ENCODE measurements at places on chromosomes 5 and 9.

GRCh38 chr5:6822556-6823343 is 109.5 kb downstream of the TENT4A start:
- no peak for DNase-seq

- no peak for DNase-seq
These were observed 50.4 kb downstream of the CERT1 start for GRCh38 chr5:75460942-75461610.

- no peak for DNase-seq
These were observed 79.8 kb downstream of the MUSK start for GRCh38 chr9:110748251-110748893.

GRCh38 chr5:138874771-138875551 is at the start of gene LRRTM2:
Gene LRRTM2 (minus strand): TSS chr5:138875335. CDS start chr5:138874911, 424 bp downstream.
- no peak for DNase-seq

DNA sequence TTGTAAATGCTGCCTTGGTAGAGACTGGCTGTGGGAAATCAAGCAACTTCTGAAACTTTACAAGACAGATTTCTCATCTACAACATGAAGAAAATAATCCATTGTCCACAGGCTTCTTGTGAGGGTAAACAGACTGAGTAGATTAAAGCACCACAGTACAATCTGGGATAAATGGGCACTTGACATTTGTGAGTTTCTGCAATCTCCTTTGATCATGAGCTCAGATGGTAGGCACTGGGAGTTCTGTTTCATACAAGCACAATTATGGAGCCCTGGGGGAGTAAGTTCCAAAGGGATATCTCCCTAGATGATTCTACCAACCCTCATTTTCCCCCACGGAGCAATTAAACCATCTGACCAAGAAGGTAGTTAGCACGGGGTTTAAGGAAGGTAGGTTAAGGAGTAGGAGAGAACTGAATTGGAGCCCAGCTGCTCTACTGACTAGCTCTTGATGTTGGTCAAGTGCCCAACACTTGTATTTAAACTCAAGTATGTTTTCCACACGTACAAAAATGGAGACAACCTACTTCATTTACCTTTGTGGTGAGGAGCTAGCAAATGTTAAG is 479.5 kb upstream of the TNC start:
- no peak for DNase-seq

DNA sequence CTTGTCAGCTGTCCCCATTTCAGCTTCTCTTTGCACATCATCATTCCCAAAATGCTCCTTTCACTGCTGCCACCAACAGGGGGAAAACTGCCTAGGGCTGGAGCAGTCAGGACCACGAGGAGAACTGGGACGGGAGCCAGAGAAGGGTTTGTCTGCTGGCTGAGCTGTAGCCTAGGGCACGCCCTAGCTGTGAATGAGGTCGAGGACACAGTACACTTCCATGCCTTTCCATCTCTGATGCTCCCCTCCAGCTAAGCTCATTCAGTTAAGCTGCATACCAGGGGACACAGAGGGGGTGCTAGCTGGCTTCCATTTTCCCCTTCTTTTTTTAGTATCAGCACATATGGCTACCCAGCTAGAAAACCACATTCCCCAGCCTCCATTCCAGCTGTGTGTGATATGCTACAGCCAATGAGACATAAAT is 64.7 kb downstream of the STK10 start:
- no peak for DNase-seq

DNA sequence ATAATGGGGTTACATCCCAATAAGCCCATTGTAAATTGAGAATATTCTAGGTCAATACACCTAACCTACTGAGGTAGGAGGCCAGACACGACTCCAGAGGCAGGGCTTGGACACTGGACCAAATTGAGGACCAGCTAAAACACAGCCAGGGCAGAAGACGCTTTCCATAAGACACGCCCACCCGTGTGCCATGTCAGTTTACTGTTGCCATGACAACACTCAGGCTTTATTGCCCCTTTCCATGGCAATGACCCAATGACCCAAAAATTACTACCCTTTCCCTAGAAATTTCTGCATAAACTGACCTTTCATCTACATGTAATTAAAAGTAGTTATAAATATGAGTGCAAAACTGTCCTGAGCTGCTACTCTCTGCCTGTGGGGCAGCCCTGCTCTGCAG is 31.5 kb downstream of the SLC22A4 start:
- DNase-seq: no peak

DNA sequence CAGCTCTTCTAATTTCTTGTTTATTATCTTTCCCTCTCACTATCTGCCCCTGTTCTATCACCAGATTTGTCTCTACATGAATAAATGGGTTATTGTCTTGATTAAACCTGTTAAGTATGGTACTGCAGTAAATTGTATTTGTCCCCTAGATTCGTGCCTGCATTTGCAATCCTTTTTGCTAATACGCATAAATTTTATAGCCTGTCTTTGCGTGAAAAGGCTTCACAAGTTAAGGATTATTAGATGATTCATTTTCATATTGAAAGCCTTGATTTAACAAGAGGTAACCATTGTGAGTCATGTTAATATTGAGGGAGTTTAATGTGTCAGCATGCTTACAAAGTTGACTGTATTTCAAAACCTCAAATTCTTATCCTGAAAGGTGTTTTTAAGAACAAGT is 204.6 kb downstream of the PCSK1 start:
- no peak for DNase-seq
